EL (cell line): ENCODE measurements at places on chromosomes 1 and 21.

GRCh38 chr1:20337581-20337980, 46.9 kb downstream of the VWA5B1 start:
- DNase-seq: no peak

GRCh38 chr1:2206813-2207487, 12.4 kb upstream of the FAAP20 start:
- DNase-seq: no peak

GRCh38 chr1:25580927-25581326, 35.7 kb upstream of the MAN1C1 start:
- no peak for DNase-seq

DNA sequence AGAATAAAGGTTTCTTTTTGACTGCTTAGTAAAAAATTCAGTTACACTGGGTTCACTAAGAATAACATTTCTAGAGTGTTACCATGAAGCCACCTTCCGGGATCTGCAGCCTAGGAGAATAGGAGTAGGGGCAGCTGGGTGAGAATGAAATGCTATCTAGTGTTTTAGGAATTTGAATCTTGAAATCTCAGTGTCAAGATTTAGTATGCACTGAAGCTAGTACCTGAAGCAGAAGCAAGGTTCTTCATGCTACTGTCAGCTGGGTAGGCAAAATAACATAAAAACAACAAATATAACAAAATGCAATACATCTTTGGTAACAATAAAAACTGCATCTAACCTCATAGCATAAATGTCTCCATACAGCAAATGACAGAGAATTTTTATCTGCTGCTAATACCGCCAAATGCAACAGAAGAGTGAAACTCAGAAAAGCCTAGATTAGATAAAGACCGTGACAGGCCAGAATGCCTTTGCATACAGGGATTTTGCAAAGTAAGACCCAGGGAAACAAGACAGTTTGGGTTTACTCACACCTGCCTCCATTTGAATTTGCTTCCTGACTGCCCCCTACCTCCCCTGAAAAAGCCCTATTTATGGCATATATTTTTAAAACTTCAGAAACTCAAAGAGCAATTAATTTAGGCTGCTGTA, 58.2 kb downstream of the GADD45A start:
- DNase-seq: no peak

GRCh38 chr1:45585496-45586075, 1.7 kb downstream of the NASP start:
- no peak for DNase-seq

DNA sequence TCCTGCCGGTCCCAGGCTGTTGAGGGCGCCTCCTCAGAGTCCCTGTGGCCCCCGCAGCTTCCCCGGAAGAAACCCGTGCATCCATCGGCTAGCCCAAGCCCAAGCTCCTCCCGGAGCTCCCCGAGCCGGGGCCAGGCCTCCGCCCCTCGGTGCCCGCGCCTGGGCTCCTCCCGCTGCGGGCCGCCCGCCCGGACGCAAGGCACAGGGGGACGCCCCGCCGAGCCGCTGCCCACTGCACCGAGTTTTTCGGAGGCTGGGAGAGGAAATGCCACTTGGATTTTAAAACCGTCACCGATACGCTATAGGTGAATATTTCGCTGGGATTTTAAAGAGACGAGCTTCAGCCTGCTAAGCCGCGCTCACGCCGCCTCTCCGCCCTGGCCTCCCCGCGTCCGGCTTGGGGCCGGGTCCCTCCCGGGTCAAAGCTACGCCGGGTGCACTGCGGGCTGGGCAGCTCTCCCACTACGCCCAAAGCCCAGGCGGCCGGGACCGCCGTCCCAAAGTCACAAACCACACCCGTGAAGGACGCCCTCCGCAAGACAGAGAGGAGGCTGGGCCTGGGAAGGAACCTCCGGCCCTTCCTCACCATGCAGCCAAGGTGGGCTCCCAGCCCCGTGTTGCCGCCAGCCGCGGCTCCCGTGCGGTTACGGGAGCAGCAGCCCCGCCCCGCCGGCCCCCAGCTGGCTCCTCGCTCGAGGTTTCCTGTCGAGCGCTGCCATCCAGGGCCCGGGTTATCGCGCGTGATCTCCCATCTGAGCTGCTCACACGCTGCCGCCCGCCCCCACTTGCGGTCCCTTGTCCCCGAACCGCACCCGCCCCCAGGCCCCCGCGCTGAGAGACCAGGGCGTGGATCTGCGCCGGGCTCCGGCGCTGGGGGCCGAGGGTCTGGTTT, 63.2 kb downstream of the CD247 start:
- DNase-seq: peak; percentile 52

DNA sequence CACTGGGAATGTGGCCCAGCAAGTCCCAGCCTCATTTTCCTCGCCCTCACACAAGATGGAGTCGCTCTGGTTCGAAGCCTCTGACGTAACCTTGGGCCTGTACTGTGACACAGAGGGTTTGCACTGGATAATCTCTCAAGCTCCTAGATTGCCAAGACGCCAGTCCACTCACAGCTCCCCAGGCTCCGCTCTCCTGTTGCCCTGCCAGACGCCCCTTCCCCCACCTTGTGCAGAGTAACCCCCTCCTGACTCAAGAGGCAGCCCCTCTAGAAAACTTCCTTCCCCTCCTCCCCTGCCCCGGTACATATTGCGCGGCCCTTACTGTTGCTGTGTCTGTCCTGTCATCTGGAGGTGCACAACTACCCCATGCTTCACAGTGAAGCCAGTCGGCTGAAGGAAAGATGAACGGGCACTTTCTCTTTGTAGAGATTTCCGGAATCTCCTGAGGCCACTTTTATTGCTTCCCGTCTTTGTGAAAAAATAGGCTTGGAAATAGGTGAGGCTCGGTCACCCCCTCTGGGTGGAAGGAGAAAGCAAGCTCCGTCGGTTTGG, 981 bp upstream of the KIAA1614 start:
- DNase-seq: peak; percentile 47

DNA sequence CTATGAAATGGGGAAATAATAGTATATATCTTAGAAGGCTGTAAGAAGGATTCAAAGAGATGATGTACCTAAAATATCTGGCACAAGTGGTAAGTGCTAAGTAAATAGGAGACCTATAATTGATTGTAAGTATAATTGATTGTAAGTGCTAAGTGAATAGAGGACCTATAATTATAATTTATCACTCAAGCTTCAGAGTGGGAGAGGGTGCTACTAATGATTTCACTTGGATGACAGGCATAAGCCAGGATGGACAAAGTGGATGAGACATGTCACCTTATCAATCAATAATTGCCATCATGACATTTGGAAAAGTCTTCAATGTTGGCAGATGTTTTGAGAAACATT, 11.2 kb downstream of the RCAN1 start:
- DNase-seq: no peak

DNA sequence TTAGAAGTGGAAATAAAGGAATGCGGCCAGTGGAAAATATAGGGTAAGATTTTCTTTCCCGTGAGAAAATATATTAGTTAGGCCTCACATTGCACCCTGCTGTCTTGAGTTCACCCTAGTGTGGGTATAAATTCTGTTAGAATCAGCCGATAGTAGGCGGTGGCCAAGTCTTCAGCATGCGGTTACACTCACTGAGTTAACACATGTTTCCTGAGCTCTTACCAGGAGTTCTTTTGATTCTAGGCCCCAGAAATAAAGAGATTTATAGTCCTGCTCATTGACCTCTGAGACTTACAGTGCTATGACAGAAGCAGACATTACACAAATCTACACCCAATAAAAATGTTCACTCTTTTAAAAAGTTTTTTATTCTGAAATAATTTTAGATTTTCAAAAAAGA, 279.3 kb upstream of the LRRC7 start:
- DNase-seq: no peak

GRCh38 chr1:219414250-219414649, 198.7 kb downstream of the ZC3H11B start:
- no peak for DNase-seq

DNA sequence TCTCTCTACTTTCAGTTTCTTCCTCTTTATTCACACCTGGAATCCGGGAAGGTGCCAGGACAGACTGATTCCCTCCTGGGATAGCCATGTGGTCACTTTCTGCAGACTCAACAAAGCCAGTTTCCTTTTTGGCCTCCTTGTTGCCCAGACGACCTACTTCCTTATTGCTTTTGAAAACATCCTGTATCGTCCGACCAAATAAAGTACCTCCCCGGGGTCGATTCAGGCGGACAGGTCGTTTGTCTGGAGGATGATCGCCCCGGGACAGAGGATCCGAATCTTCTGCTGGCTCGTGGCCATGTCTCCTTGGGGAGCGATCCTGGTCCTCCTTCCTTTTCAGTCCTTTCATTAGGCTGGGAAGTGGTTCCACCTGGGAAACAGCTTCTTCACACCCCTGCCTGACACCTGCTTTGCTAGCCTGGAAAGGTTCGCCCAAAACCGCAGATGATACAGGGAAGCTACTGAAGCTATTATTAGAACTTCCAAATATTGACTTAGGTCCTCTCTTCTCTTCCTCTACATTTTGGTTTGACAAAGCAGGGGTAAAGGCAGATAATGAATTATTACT, 1.2 kb downstream of the MCM3AP start:
- no peak for DNase-seq

- no peak for DNase-seq
Measured at GRCh38 chr21:45108808-45109781, 34.7 kb downstream of the ADARB1 start.
